NCI-H226 (cell line): ENCODE measurements at places on chromosomes 7 and 10.

DNA sequence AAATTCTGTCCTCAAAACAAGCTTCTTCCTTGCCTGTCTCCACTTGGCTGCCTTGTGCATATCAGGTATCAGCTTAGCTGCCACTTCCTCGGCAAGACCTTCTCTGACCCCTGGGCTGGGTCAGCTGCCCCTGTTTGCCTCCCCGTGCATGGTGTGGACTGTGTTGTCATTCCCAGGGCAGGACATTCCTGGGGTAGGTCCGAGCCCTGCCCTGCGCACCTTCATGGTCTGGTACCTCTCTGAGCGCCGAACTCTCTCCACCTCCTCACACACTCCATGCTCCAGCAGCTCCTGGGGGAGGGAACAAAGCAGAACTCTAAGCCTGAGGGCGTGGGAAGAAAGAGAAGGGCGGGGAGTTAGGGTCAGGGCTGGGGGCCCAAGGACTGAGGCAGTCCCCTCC, 3.8 kb downstream of the POLM start:
- DNase-seq: no peak

GRCh38 chr7:108875139-108875538, 305.5 kb downstream of the DNAJB9 start:
- DNase-seq: no peak

DNA sequence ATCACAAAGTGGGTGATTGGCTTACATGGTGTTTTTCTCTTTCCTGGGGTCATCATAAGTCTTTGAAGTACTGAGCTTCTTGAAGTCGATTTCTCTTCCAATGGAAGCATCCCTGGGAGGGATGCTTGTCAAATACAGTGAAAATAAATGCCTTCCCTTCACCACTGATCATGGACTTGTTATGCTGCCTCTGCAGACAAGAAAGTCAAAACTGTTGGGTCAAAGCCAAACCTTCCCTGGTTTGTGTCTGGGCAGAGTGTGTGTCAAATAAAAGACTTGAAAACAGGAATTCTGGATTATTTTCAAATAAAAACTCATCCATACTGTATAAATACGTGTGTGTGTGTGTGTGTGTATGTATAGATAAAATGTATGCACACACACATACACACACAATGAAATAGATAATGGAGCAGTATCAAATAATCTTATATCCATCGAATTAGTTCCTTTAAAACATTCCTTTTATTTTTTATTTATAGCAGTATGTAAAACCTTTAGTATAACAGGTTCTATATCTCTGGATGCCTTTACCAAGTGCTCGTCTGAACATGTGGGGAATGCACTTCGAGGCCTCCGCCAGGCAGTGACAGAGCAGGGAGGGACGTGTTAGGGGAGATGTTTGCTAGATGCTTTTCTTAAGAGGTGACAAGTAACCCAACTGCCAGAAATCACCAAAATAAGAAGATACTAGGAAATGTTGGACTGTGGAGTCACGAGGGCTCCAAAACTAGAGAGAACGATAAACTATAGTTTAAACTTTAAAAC, 27.2 kb upstream of the WNT16 start:
- DNase-seq: no peak

- peak; percentile 48 for DNase-seq
These were observed 34.2 kb downstream of the PUS7 start for GRCh38 chr7:105487579-105488571.

- no peak for DNase-seq
These were observed 23.4 kb downstream of the PYROXD2 start for GRCh38 chr10:98391578-98391991.

DNA sequence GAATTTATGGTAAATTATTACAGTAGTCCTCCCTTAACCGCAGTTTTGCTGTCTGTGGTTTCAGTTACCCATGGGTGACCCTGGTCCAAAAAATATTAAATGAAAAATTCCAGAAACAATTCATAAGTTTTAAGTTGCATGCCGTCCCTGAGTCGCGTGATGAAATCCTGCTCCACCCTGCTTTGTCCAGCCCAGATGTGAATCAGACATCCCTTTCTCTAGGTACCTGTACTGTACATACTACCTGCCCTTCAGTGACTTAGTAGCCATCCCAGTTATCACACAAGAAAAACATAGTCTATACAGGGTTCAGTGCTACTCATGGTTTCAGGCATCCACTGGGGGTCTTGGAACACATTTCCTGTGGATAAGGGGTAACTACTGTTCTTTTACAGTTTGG, 20.5 kb upstream of the RHEB start:
- no peak for DNase-seq

GRCh38 chr10:128287921-128288320, 161.7 kb upstream of the MKI67 start:
- no peak for DNase-seq

GRCh38 chr10:94983555-94983954, 45.1 kb downstream of the CYP2C9 start:
- no peak for DNase-seq

DNA sequence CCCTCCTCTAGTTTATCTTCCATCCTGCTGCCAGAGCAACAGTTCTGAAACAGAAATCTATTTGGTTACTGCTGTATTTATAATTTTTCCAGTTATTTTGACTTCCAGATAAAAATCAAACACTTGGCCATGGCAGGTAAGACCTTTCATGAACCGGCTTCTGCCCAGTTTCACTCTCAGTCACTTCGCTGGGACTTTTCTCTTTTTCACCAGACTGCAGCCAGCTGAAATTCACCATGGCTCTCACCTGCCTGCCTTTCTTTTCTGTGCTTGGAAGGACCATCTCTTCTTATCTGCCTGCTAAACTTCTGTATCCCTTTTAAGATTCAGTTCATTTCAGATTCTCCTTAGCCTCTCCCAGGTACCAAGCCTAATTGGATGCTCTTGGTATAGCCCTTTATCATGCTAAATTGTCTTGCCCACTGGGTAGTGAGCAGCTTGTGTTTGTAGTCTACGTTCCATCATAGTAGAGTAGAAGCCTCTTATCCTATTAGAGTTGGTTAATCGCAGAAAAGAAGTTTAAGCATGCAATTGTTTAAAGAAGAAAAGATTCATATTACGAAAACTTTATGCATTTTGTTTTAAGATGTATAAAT, 71.7 kb downstream of the TAF3 start:
- no peak for DNase-seq

DNA sequence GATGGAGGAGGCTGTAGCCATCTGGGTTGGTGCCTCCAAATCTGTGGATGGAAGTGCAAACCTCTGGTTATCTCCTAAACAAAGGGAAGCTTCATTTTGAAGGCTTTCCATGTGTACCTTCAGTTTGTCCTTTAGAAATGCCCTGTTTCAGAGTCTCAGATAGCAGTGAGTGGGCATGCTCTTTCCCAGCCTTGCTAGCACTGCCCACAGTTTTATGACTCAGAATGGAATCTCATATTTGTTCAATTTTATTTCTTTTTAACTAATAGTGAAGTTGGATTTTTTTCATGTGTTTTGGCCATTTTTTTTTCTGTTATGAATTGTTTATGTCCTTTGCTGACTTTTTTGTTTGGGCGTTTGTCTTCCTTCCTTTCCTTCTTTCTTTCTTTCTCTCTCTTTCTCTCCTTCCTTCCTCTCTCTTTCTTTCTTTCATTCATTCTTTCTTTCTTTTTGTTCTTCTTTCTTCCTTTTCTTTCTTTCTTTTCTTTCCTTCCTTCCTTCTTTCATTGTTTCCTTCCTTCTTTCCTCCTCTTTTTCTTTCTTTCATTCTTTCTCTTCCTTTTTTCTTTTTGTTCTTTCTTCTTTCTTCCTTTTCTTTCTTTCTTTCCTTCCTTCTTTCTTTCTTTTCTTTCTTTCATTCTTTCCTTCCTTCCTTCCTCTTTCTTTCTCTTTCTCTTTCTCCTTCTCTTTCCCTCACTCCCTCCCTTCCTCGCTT, 25.6 kb downstream of the PRF1 start:
- peak; percentile 47 for DNase-seq

DNA sequence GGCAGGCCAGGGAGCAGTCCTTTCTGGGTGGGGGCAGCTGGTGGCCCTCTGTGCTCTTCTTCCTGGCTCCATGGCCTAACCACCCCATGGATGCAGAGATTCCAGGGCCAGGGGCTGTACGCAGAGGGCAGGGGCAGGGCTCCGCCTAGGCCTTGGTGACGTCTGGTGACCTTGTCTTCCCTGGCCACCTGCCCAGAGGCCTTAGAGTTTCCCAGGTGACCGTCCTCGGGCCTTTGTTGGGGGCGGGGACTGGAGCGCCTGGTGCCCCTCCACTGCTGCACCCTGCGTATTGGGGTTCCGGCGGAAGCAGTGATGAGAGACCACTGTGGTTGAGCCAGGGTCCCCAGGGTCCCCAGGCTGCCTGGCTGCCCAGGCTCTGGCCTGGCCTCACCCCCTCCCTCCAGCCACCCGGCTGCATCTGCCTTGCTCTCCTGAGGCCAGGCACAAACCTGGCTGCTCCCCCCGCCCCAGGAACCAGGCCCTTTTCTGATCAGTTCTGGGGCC, 10.3 kb downstream of the PWWP2B start:
- no peak for DNase-seq

DNA sequence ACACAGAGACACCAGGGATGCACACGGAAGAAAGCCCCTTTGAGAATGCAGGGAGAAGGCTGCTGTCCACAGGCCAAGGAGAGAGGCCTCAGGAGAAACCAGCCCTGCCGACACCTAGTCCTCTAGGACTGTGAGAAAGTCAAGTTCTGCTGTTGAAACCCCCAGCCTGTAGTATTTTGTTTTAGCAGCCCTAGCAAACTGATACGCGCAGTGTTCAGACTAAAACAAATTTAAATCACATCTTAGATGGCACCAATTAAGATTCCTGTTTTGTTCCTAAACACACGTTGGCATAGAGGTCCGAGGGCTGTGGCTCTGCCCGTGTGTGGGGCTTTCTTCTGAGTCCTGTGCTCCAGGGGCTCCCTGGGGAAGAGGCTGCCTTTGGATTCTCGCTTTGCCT, 21.7 kb downstream of the LMTK2 start:
- no peak for DNase-seq

DNA sequence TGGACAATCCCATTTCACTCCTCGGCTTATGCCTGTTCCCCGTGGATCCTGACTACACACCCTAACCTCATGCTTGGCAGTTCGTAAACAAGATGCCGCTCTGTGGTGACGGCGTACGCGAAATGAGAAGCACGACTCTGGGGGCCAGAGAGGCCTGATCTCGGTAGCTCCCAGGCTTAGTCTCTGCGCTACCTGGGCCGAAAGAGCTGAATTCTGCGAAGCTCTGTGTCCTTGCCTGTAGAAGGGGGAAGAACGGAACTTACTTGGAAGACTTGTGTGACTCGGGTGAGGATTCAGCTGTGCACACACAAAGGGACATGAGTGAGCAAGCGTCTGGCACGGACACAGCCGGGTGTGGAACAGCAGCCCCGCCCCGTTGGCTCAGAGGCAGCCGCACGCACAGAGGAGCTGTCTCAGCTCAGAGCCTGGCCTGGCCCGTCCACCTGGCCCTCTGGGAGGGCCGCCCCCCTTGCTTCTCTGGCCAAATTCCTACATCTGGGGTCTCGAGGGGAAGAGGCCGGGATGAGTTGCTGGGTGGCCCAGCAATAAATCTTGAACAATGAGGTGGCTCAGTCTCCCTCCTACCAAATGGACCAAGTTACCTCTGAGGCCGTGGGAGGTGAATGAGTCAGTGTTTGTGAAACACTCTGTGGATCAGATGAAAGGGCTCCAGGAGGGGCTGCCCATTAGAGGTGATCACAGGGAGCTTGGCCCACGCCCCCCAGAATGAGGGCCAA, 83.8 kb downstream of the PDGFA start:
- DNase-seq: peak; percentile 43

GRCh38 chr7:40658729-40659128, 523.9 kb downstream of the SUGCT start:
- no peak for DNase-seq

- DNase-seq: no peak
These were observed 6.8 kb downstream of the GIGYF1 start for GRCh38 chr7:100687261-100687660.

DNA sequence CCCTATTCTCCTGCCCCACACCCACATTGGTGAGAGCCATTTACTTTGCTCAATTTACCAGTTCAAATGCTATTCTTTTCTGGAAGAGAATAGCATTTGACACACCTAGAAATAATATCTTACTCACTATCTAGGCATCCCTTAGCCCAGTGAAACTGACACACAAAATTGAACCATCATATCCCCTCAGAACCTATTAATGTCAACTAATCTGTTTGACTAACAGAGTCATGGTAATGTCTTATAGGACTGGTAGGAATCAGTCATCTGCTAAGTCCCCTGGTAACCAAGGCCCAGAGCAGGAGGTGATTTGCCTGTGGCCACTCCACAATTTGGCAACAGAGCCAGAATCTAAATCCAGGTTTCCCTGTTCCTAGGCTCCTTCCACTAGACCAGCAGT, 63.3 kb downstream of the PPP1R3C start:
- DNase-seq: no peak

GRCh38 chr7:75881436-75882095, 2.7 kb downstream of the RHBDD2 start:
- DNase-seq: no peak

DNA sequence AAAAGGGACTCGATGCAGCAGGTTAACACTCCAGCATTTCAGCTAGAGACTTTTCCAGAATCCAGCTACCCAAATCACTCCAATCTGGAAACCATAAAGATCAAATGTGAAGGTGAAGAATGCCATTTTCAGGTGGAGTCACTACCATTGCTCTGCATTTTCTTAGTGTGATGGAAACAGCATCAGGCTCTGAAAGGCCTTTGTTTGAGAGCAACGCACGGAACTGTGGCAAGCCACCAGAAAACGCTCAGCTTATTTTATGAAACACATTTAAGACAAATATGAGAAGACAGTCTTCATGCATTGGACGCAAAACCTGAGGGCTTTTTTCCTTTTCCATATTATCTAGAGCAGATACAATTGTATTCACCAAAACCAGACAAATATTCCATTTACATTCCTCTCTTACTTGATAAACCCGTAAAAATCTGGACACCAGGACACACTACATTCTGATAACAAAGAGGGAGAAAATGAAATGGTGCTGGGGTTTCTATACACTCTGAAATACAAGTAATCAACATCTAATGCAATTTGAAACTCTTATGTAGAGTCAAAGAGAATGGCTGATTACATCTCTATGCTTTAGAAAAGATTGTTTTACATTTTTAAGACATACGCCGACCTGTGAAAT, 99.1 kb downstream of the NRP1 start:
- no peak for DNase-seq

DNA sequence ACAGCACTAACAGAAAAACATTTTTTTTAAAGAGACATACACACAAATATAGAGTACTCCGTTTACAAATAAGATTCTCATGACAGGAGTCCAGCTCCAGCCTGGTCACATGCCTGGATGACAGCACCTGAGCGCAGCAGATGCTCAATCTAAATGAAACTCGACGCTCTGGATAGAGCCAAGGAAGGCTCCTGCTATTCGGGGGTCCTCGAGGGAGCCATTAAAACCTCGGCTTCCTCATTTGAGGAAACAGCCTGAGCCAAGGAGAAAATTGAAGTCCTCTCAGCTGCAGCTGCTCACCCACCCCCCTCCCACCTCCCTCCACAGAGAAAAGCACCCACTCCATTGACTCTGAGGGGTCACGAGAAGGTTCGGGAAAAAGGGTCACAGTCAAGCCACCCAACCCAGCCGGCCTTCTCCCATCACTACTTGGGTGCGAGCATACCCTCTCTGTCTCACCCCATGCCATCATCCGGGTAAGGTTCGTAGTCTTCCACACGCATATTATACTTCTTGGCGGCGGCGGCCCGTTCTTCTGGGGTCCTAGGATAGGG, 673 bp downstream of the NDUFB8 start:
- no peak for DNase-seq

GRCh38 chr10:16466001-16466400, 29.2 kb downstream of the PTER start:
- no peak for DNase-seq
